K562 (cell line): ENCODE measurements at places on chromosomes 2 and 18.
A peak's percentile ranks its signal among the peaks of the same experiment; 100 is the strongest.

GRCh38 chr2:85601771-85602475 is 575 bp downstream of the TMEM150A start:
- peak; percentile 44 for DNase-seq

DNA sequence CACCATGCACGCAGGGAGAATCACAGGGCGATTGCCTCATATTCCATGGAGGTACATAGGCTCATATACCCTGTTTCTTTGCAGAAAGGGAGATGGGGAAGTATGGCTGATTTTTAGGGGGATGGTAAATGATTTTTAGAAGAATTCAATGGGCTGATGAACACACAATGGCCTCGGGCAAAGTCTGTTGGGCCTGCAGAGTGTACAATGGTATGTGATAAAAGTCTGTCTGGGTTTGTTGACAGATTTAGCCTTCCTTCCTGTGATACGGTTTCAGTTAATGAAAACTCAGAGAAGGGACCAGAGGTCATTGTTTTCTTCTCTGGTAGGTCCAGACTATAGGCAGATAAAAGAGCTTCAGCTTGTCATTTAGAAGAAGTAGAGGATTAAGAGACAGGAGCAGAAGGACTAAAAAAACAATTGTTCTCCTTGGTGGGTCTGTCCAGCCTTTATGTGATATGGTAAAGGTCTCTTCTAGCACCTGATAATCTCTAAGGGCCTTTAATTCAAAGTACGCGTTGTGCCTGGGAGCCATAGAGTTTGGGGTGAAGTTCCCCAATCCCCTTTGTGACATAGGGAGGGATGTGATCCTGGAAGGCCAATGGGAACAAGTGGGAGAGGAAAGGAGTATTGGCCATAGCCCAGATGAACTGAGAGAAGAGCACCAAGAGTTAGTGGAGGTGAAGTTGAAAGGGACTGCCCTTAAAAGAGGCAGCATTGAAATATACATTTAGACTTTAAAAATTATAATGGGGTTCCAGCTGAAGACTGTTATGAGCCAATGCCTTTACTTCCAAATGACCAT is 107.5 kb upstream of the SERPINE2 start:
- DNase-seq: no peak

GRCh38 chr2:31378389-31378788 is 36.2 kb downstream of the XDH start:
- no peak for DNase-seq

GRCh38 chr2:108304975-108305374 is 16.3 kb downstream of the SULT1C2 start:
- no peak for DNase-seq

- DNase-seq: no peak
Measured at GRCh38 chr2:1900732-1901131, 156.4 kb upstream of the PXDN start.

- DNase-seq: no peak
Measured at GRCh38 chr18:36737316-36737715, 91.5 kb downstream of the TPGS2 start.

DNA sequence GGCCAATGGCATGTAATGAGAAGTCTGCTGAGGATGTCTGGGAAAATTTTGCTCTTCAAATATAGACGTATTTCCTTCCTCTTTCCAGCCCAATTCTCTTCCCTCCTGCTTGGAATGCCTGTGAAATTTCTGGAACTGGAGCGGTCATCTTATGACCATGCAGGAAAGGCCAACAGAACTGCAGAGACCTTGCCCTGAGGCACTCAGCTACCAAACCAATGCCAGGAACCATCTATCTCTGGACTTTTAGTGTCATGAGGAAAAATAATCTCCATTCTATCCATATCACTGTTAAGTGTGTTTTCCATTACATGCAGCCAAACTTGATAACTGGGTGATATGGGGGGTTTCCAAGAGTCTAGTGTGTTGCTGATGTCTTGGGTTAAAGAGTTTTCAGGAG is 363.7 kb downstream of the SLC4A3 start:
- DNase-seq: no peak

DNA sequence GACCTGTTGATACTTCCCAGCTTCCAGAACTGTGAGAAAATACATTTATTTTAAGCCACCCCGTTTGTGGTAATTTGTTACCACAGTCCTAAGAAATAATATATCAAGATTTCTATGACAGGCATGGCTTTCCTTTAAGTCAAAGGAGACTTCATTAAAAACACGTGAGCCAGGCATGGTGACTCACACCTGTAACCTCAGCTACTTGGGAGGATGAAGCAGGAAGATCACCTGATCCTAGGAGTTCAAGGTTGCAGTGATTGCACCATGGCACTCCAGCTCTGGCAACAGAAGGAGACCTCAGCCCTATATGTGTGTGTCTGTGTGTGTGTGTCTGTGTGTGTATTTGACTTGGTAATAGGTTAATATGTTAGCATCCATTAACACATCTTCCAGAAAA is 69.8 kb upstream of the SCN7A start:
- DNase-seq: no peak

GRCh38 chr2:375270-375955 is 87.5 kb upstream of the ALKAL2 start:
- DNase-seq: no peak

GRCh38 chr18:42719221-42719620 is 396.3 kb downstream of the RIT2 start:
- DNase-seq: no peak

GRCh38 chr2:36271266-36271665 is 84.3 kb upstream of the CRIM1 start:
- DNase-seq: no peak

- DNase-seq: peak; percentile 82
Measured at GRCh38 chr2:64453770-64454385, at the start of gene LGALSL. Gene LGALSL (plus strand): TSS chr2:64454162. CDS start chr2:64454546, 384 bp downstream.

- no peak for DNase-seq
Measured at GRCh38 chr2:105775809-105776559, 31.3 kb downstream of the NCK2 start.

GRCh38 chr2:16272038-16272788 is 331.9 kb downstream of the MYCN start:
- no peak for DNase-seq

GRCh38 chr18:40980171-40980570 is 974.9 kb upstream of the PIK3C3 start:
- no peak for DNase-seq

DNA sequence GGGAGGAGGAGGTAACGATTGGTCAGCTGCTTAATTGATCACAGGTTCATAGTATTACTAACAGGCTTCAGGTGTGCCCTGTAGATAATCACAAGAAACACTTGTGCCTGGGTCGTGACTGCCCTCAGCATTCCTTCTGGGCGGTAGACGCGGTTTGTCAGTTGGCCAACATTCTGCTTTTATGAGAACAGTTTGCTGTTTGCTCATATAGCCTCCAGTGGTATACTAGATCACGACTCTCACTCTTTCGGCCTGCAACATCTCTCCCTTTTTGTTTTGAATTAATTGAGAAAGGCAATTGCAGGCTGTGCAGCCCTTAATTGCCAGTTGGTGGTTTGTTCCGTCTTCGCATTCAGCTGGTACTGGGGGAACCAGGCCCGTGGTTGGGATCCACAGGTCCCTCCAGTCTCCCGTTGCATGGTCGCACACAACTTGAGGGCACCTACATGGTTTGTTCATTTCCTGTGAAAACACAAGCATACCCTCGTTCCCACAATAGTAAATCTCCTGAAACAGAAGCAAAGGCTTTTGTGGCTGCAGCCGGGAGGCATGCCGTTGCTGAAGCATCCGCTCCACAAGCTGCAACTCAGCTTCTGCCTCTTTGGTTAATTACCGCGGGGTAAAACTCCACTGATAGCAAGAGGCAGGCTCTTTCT is 30.3 kb upstream of the GPR17 start:
- no peak for DNase-seq

- no peak for DNase-seq
Measured at GRCh38 chr18:58592223-58593214, 36.4 kb downstream of the ALPK2 start.

GRCh38 chr18:711310-711656 is 1.1 kb downstream of the ENOSF1 start:
- peak; percentile 52 for DNase-seq

DNA sequence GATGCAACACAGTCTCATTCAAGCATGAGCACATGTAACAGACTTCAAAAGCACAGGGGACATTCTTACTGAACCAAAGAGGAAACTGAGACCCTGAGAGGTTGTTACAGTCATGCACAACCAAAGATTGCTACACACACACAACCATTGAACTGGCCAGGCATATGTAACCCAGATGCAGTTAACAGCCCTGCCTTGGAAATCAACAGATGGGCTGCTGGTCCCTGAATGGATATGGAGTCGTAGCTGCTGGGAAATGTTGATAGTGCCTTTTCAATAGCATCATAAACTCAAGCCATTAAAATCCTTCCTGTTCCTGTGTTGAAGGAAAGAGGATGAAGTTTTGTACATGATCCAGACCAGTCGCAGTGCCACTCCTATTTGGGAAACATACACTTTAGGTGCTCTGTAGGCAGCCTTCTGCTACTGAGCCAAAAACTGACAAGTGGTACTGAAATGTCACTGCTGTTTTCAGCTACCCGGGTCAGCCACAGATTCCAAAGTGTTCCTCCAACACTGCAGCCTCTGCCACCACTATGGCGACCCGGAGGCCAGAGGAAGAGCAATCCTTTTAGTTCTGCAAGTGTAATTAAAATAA is 143.9 kb downstream of the CCBE1 start:
- no peak for DNase-seq
